ENCODE measurements at places on chromosomes 13 and 19.

GRCh38 chr13:66314911-66315310 is 915.2 kb downstream of the PCDH9 start:
- no peak for DNase-seq

- no peak for DNase-seq
Observed at GRCh38 chr19:1747285-1748114, 5.8 kb upstream of the ONECUT3 start.

DNA sequence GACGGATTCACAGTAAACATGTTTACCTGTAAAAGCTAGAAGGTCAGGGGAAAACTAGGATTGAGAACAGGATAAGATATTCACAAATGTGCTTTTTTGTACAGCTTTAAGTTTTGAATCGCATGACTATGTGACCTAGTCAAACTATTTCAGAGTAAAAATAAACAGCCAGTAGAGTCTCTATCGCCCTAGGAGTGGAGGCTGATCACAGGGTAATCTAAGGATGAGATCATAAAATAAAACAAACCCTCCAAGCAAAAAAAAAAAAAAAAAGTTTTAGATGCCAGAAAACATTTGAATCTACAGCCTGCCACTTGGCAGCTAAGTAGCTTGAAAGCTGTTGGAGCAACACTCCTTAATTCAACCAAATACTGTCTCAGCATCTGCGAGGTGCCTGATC is 26.8 kb downstream of the ZNF350 start:
- no peak for DNase-seq

DNA sequence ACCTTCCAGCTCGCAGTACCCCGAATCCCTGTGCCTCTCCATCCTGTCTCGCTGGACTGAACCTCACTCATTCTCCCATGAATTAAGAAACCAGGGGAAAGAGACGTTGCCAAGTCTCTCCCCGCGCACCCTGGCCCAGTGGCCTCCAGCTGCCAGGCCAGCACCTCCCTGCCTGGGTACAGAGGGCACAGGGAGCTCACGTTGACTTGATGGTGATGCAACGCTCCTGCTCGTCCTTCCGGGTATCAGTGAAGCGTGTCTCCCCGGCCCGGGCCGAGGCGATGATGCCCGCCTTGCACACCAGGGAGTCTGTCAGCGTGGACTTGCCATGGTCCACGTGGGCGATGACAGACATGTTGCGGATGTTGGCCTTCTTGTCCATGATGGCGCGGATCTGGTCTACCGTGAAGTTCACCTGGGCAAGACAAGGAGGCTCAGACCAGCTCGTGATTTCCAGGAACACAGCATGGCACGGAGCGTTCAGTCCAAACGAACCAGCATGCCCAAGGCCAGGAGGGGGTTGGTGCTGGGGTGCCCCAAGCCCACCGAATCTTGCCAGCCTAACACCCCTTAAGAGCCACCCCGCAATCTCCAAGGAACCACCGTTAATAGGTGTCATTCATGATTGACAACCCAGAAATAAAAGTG is 1.2 kb downstream of the EEF2 start:
- DNase-seq, result peak; percentile 28

DNA sequence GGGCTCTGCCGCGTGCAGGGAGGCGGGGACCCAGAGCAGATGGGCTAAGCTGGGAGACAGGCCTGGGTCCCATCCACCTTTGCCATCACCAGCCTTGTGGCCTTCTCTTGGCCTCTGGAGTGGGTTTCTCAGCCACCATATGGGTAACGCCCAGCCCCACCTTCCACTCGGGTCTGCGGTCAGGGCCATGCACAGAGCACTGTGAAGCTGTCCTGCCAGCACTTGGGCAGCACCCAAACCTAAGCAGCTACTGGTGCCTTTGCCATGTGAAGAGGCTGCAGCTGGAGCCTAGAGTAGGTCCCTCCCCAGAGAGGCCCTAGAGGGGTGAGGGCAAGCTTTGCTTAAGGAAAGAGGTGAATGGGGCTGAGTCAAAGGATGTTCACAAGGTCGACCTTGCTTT is 24.1 kb upstream of the NPAS1 start:
- no peak for DNase-seq

DNA sequence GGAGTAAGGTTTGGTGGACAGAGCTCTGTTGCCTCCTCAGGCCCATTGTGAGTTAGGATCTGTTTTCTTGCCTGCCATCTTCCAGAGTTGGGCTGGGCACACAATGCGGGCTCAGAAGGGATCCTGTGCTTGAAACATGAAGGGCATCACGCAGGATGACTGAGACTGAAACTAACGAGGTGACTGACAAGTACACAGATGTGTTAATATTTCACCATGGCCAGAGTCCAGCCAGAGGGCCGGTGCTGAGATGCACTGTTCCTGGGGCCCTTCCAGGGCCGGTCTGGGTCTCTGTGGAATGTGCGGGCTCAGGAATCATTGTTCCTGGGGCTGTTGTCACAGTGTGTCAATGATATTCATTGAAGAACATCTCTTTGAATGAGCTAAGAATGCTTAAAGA is 163.7 kb downstream of the URI1 start:
- no peak for DNase-seq

DNA sequence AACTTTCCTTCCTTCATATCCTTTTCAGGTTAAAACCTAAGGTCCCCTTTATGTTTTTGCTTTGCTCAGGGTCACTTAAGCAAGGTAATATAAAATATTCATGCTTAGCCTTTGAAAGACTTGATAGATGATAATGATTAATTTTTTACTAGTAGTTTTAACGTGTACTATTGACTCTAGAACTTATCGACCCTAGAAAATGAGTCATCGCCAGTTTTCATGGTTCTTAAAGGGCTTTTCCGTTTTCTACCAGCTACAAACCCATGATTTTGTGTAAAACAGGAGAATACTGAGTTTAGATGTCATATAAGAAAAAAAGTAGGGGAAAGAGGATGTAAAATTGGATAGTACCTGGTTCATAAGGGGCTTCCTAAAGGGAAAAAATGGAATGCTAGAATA is 75.7 kb downstream of the DHRS12 start:
- no peak for DNase-seq

- DNase-seq, result peak; percentile 78
Observed at GRCh38 chr19:2678044-2678671, 24.3 kb downstream of the GNG7 start.

GRCh38 chr19:33622809-33623511 is 1.2 kb downstream of the CHST8 start:
- no peak for DNase-seq

DNA sequence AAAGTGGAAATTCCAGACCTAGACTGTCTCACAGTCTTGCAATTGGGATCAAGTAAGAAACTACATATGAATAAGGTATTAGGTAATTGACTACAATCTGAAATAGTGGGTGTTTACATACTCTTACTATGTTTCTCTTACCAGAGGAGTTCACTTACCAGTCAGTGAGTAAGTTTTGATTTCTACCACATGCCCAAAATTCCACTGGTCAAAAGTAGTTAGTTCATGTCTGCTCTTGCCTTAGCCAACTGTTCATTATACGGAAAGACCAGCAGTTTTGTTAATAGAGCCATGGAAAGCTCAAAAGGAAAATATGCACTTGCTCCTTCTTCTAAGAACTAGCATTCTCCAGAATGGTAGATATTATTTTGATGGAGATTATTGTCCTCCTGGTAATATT is 490.8 kb downstream of the RFC3 start:
- no peak for DNase-seq

GRCh38 chr13:110411688-110412059 is 104.6 kb downstream of the COL4A2 start:
- DNase-seq, result no peak

- DNase-seq, result peak; percentile 60
Observed at GRCh38 chr19:10346509-10346908, 7.1 kb upstream of the ICAM3 start.

GRCh38 chr13:40082639-40083038 is 427.2 kb downstream of the COG6 start:
- no peak for DNase-seq

DNA sequence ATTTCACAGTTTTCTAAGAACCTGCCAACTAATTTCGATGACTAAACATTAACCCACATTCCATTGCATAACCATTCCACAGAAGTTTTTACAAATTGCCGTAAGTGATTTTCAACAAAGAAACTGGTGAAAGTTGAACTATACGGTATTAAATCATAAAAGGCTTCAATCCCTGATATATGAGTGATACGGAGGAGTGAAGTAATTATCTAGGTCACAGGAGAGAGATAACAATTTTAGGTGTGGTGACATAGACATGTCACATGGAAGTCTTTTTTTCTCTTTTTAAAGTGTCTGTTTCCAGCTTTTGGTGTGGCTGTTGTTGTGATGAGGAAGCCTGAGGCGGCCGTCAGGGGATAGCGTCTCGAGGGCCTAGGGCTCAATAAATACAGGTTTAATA is 29.4 kb downstream of the TBC1D4 start:
- DNase-seq, result no peak

DNA sequence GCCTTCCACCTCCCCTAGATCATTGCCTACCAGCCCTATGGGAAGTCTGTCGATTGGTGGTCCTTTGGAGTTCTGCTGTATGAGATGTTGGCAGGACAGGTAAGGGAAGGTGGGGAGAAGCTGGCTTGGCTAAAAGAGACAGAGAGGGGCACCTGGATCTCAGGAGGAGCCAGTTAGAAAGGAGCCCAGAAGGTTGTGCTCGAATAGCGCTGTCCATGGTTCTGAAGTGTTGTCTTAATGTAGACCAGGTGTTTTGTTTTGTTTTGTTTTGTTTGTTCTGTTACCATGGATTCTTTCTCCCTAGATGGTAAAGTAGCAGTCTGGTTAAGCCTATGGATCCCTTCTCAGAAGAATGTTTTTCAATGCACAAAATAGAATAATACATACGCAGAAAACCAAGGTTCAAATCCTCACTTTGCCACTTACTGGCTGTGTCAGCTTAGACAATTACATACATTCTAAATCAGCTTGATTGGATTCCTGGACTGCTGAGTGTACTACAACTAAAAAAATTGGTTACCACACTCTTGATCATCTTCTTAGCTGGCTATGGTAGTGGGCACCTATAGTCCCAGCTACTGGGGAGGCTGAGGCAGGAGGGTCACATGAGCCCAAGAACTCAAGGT is 5.9 kb upstream of the CACNG7 start:
- no peak for DNase-seq

- no peak for DNase-seq
Observed at GRCh38 chr13:48866249-48866648, 109.5 kb upstream of the FNDC3A start.

GRCh38 chr13:40345149-40345514 is 321.3 kb downstream of the FOXO1 start:
- DNase-seq, result no peak

- no peak for DNase-seq
Observed at GRCh38 chr13:100100115-100100879, 11.4 kb downstream of the PCCA start.

DNA sequence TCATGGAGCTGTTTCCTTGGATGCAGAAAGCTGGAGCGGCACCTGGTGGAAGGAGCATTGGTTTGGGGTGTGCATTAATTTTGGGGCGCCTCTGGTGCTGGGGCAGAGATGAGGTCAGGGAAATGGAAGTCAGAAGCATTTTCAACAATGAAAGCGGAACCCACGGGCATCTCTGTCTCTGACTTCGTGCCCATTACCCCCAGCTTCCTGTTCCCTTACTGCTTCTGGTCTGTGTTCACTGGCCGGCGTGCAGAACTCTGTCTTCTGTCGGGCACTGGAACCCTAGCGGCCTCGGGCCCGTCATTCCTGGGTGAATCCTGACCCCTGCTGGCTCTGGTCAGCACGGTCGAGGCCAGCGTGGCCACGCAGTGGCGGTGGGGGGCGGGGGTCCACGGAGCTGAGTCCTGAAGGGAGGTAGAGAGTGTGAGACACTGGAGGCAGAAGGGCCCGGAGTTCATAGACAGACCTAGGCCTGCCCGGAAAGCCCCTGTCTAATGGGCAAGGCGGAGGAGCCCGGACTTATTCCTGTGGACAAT is 7.9 kb upstream of the LINGO3 start:
- DNase-seq, result peak; percentile 78

- DNase-seq, result no peak
Observed at GRCh38 chr13:98875146-98875729, 102.6 kb downstream of the DOCK9 start.

- no peak for DNase-seq
Observed at GRCh38 chr13:79456656-79457365, 24.1 kb upstream of the NDFIP2 start.

- DNase-seq, result no peak
Observed at GRCh38 chr19:16073481-16073880, 2.8 kb upstream of the TPM4 start.

- DNase-seq, result peak; percentile 38
Observed at GRCh38 chr19:33064792-33065550, at the start of gene RHPN2. Gene RHPN2, minus strand, starts transcription at chr19:33064888. Its CDS starts 36 bp downstream, at chr19:33064852.

DNA sequence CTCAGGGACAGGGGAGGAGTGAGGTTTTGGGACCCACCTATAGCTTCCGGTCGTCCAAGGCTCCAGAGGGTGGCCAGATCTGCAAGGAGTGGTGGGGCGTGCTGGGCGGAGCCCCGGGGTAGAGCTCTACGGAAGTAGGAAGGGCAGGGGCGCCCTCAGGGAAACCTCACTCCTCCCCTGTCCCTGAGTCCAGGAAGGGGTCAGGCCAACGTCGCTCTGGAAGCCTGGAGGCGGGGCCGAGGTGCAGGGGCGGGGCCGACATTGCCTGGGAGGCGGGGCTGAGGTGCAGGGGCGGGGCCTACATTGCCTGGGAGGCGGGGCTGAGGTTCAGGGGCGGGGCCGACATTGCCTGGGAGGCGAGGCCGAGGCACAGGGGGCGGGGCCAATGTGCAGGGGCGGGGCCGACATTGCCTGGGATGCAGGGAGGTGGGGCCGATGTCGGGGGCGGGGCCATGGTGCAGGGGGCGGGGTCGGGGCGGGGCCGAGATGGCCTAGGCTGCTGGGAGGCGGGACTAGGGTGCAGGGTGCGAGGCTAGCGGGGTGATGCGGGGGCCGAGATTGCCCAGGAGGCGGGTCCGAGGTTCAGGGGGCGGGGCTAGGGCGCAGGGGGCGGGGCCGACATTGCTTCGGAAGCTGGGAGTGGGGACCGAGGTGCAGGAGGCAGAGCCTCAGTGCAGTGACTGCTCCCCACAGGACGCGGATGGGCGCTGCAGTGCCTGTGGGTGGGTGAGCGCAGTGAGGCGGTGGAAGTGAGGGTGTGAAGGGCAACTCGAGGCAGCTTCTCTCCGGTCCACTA is 4.9 kb upstream of the PALM start:
- DNase-seq, result peak; percentile 77

DNA sequence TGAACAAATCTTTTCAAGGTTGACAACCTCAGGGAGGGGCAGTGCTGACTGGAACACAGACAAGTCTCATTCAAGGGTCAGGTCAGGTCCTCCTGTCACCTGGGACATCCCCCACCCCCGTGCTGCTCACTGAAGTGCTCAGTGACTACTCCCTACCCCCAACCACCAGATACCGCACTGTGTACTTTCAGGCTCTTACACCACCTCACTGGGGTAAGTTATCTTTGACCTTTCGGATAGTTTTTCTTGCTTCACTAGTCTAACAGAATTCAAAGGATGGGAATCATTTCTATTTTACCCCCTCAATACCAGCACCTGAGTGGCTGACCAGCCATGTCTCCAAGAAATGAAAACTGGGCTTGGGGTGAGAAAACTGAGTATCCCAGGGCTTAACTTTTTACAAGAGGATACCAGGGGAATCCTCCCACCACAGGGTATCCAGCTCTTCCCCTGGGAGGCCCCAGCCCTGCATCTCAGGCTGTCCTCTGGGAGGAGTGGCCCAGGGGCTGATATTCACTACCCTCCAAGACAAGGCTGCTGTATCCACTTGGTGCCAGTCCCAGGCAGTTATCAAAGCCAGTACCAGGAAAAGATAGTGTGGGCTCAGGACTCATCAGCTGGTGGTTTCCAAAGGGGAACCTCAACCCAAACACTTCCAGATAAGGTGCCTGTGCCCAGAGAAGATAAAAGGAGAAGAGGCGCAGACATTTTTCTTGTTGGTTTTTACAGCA is 2.1 kb downstream of the ZNF563 start:
- DNase-seq, result peak; percentile 73

Data from CD4-positive, alpha-beta T cell treated with Interleukin-15 for 1 hour (primary cell).